ENCODE measurements at places on chromosomes 11 and 22.

DNA sequence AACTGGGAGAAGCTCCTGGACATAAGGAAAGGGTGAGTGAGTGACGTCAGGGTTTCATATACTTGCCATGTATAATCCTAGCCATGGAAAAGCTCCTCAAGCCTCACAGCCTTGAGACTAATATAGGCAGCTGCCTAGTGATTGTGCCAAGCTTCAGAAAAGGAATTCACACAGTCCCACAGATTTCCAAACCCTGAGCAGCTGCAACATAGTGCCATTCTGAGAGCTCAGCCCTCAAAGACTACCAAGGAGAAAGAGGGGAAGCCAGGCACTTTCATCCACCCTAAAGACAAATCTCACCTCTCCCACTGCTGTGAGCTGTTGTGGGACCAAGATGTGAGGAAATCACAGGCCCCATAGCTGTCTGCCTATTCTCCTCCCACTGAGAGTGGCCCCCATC is 707.9 kb upstream of the ANO5 start:
- DNase-seq: no peak

- no peak for DNase-seq
These were observed 592 bp upstream of the CTSC start for GRCh38 chr11:88337987-88338668.

DNA sequence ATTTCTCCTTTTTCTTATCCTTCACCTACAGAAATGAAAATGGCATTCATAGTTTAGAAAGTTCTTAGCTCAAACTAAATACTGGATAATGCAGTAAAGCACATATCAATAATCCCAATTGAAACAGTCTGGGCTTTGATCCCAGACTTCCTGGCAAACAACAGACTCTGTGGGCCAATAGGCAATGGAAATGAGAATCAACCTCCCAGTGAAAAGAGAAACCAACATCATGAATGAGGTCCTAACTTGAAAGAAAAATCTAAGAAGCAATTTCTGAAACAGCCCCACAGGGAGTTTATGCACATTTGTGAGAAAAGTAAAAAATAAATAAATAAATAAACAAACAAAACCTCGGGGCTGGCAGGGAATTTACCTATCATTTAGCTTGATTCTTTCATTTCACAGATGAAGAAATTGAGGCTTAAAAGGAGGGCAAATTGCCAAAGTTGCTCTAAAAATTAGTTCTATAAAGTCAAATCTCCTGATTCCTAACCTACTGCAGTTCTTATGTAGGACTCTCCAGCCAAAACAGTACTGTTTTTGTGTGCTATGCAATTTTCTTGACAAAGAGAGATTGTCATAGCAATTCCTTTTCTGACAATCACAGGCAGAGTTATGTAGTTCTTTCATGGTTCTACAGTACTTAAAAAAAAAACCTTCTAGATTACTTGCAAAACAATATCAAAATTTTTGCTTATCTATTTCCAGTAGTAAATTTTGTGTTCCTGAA is 265.8 kb downstream of the GRM5 start:
- no peak for DNase-seq

DNA sequence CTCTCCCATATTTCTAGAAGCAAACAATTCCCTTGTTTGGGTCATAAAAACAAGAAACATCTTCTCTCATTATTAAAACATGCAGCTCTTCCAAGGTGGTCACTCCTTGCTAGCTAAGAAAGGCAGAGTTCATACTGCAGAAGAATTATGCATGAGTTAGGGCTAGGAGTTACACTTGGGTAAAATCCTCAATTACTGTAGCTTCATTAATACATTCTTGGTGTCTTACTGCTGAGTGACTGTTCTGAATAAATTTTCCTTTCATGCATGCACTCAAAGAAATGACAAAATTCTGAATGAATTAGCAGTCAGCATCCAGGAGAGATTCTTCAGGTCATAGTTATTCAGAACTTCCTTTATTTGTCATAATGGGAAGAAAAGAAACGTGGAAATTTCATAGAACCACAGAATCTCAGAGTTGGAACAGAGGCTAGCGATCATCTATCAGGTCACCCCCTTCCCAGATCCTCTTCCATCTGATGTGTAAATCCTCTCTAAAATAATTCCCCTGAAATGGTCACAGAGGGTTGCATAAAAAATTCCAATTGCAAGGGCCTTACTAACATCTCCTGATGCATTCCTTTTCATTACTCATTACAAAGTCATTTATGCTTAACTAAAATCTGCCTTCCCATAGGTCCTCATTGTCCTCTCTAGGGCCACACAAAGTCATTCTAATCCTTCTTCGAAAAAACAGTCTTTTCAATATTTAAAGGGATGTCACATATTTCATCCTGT is 771.5 kb downstream of the DLG2 start:
- no peak for DNase-seq

GRCh38 chr22:49803737-49804375 is 23.8 kb downstream of the BRD1 start:
- DNase-seq: no peak

DNA sequence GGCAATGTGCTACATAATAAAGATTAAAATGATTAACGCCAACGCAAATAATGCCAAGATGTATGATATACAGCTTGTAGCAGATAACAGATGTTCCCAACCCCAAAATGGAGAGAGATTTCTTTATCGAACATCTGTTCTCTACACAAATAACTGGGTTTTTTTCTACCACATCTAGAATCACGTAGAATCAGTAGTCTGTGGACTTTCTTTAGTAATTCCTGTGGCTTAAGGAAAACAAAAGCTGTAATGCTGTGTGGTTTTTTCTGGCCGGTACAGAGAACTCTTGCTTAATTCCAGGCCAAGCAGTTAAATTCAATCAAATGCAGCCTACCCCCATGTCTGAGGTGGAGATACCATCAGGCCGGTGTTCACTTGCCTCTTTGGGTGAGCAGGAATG is 303.4 kb downstream of the FAT3 start:
- DNase-seq: no peak

- no peak for DNase-seq
These were observed 11.8 kb downstream of the NIPSNAP1 start for GRCh38 chr22:29569011-29569678.

- no peak for DNase-seq
These were observed 123.0 kb downstream of the WT1 start for GRCh38 chr11:32312206-32312817.

DNA sequence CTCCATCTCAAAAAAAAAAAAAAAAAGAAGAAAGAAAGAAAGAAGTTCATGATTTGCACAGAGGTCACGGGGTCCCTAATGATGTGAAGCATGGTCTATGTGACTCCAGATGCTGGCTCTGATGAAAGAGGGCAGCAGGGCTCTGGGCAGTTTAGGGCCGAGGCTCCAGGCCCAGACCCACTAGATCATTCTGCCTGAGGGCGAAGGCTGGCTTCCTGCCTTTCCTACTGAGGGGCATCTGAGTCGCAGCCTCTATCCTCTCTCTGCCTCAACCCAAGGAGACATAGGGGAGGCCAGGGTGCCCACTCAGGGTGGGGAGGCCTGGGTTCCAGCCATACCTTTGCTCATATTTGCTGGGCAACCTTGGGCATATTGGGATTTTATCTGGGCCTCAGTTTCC is 4.8 kb downstream of the SLC35E4 start:
- DNase-seq: no peak

- DNase-seq: no peak
These were observed 538.3 kb upstream of the FAT3 start for GRCh38 chr11:91686281-91686680.

- no peak for DNase-seq
These were observed 21.0 kb downstream of the FLI1 start for GRCh38 chr11:128714881-128715280.

GRCh38 chr11:25094085-25094802 is 597.4 kb downstream of the LUZP2 start:
- peak; percentile 13 for DNase-seq

DNA sequence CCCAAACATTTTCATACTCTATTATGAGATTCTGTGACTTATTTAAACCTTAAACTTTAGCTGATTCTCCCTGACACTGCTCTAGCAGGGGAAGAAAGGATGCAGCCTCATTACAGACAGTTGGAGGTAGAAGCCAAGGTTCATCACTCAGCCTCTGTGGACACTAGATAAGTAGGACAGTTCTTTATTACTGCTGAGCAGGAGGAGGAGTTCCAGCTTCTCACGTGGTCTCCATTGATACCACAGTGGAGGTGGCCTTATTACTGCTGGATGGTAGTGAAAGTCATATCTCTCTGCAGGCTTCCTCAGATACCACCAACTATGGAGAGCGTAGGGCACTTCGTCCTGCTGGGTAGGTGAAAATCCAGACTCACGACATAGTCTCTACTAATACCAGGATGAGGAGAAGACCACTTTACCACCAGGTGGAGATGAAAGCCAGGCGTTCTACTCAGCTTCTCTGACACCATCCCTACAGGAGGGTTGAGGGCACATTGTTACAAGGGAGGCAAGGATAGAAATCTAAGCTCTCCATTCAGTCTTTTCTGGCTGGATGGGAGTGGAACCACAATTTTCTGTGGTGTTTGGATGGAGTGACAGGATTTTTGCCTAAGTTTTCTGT is 13.1 kb upstream of the ANGPTL5 start:
- DNase-seq: no peak

DNA sequence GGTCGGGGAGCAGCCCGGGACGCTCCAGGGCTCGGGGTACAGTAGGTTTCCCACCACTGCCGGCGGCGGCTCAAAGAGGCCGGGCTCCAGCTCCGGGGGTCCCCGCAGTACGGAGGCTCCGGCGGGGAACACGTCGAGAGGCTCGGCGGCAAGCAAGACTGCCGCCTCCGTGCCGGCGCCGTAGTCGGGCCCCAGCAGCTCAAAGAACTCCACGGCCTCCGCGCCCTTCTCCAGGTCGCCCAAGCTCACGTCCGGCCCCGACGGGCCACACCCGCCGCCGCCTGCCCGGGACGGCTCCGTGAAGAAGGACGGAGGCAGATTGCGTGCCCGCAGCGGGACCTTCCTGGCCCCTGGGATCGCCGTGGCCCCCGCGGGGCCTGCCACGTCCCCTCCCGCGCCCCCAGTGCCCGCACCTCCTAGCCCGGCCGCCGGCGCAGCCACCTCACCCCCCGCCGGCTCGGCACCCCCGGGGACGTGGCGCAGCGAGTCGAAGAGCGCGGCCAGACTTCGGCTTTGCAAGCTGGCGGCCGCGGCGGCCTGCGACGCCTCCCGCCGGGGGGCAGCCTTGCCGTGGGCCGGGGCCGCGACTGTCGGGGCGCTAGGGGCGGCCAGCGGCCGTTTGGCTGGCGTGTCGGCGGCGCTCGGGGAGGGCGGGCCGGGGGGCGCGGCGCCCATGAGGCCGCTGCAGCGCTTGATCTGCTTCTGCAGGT is 775 bp downstream of the FAM181B start:
- DNase-seq: peak; percentile 80

DNA sequence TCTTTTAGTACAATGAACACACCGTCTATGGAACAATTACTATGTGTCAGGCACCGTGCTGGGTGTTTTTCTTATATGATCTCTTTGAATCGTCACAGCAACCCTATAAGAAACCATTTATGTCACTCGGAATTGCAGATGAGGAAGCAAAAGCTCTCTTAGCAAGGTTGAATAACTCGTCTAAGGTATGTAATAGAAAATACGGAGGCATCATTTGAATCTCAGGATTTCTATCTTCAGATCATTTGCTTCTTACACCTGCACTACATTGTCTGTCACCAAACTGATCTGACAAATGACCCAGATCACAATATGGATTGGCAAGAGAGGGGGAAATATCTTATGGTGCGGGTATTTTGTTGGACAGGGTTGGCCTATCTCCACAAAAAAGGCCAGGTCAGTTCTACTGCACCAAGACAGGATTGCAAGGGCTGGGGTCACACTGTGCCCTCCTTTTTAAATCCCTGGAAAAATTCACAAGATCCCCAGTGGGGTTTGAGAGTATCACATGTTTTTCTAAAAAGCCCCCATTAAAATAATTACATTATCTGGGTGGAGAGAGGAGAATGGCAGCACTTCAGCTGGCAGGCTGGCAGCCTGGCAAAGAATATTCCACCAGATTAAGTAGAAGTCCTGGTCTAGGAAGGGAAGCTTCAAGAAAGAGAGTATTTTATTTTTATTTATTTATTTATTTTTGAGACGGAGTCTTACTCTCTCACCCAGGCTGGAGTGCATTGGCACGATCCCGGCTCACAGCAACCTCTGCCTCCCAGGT is 110.7 kb upstream of the CLMP start:
- no peak for DNase-seq

- DNase-seq: no peak
These were observed 27.4 kb downstream of the ZNRF3 start for GRCh38 chr22:28910569-28911303.

GRCh38 chr11:63445720-63446119 is 45.2 kb downstream of the PLAAT5 start:
- no peak for DNase-seq

DNA sequence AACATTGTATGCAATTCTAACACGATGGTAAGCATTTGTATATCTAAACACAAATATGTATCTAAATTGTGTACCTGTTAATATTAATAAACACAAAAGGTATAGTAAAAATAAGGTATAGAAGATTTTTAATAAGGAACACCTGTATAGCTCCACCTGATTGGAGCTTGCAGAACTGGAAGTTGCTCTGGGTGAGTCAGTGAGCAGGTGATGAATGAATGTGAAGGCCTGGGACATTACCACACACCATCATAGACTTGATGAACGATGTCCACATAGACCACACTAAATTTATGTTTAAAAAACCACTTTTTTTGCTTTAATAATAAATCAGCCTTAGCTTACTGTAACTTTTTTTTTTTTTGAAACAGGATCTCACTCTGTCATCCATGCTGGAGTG is 97.6 kb upstream of the CLMP start:
- no peak for DNase-seq

DNA sequence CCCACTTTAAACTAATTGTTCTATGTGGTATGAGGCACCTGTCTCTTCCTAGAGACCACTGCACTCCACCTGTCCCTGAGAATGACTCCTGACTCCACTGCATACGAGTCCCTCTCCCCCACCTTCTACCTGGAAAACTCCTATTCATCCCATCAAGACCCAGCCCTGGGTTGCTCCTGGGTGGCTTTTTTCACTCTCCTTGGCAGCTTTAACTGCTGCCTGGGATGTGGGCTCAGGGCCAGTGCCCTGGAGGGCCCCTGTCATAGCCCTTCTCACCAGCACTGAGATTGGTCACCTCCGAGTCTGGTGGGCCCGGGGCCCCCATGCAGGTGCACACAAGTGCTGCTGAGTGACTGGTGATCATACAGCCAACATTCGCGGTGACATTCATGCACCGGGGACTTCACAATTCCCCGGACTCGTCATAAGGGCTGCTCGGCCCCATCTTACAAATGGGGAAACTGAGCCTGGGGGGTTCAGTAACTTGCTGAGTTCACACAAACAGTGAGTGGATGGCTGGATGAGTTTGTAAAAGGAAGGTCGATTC is 25.9 kb upstream of the TOLLIP start:
- DNase-seq: no peak

All from pancreas (tissue), 10 donors.